ENCODE measurements at places on chromosomes 5 and 9. TPM values are rescaled to one million over a fixed set of nuclear protein-coding genes. Genes with fewer than 3 reads are reported as not detected.

CATSPER3 gene
- total RNA-seq, result not detected

SAPCD2 gene
- 8.7 TPM for total RNA-seq

- H3K36me3 ChIP-seq, result no peaks in the 10 kb centered on the region
- H3K4me1 ChIP-seq, result no peaks in the 10 kb centered on the region
- H3K27ac ChIP-seq, result peak overlapping the region; percentile 81
- peak overlapping the region; percentile 60 for H3K4me3 ChIP-seq
These were observed 22.2 kb downstream of the BHMT start for GRCh38 chr5:79133657-79134451.

RAB14 gene
- total RNA-seq, result 18.2 TPM

PCDHA5 gene
- not detected for total RNA-seq

- H3K36me3 ChIP-seq, result no peaks in the 10 kb centered on the region
- H3K27ac ChIP-seq, result no peak overlapping the region
- H3K27me3 ChIP-seq, result no peaks in the 10 kb centered on the region
- DNase-seq, result no peak
These were observed 556.3 kb downstream of the PDE4D start for GRCh38 chr5:59337240-59337639.

DNA sequence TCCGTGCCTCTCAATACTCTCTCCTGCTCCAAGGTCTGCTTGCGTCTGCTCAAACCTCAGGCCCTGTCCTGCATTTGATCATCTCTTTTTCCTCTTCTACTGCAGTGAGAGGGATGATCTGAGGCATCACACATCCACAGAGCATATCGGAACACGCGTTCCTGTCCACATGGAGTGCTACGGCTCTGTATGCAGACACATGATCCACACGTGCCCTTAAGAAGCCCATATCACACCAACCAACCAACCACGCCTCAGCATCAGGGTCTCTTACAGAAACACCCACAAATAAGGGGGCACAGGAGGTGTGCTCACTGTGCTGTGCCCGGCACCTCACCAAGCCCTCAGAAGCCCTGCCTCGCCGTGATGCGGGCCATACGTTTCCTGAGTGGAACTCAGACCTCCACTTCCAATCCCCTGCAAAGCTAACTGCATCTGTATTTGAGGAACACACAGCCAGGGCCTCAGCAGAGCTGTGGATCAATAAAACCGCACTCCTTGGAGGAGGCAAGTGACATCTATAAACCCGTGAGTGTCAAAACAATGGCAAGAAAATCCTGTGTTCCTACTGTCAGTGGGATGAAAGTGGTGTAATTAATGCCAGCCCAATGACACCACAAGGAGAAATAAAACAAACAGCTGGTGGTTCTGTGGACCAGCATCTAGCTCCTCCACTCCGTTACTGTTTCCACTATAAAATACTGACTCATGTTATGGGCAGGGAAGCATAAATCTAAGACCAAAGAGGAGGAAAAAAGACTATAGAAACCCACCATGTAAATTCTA, 40.4 kb downstream of the AK8 start:
- DNase-seq, result no peak
- H3K4me3 ChIP-seq, result no peak overlapping the region
- no peaks in the 10 kb centered on the region for H3K27me3 ChIP-seq
- H3K4me1 ChIP-seq, result no peaks in the 10 kb centered on the region

GRCh38 chr5:32612134-32612888, 27.0 kb downstream of the SUB1 start:
- no peaks in the 10 kb centered on the region for H3K36me3 ChIP-seq
- H3K4me1 ChIP-seq, result peaks cover 13% of the 10 kb centered on the region
- H3K4me3 ChIP-seq, result no peak overlapping the region
- DNase-seq, result no peak

WNK2 gene
- not detected for total RNA-seq

PCA3 gene
- not detected for total RNA-seq

- DNase-seq, result no peak
- no peaks in the 10 kb centered on the region for H3K36me3 ChIP-seq
- no peak overlapping the region for H3K27ac ChIP-seq
- no peaks in the 10 kb centered on the region for H3K4me1 ChIP-seq
These were observed 33.2 kb upstream of the PCDHB1 start for GRCh38 chr5:141017943-141018342.

NOTCH1 gene
- total RNA-seq, result 120 TPM

ENTREP1 gene
- total RNA-seq, result 4.2 TPM

Data from ascending aorta (tissue), 2 donors.